AG10803 (cell line): ENCODE measurements at places on chromosomes 5 and 9.

DNA sequence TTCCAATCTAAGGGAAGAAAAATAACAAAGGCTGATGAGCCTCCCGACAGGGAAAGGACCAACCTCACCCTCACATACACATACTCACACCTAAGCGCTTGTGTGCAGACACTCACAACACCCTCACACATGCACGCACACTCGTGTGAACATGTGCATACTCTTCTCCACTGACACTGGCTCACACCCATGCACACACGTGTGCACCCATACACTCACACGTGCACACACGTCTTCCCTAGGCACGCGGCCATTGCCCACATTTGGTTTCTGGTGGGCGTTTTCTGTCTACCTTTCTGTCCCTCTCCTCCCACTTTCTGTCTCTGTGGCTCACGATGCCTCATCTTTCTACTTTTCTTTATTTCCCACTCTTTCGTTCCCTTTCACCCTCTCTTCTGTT, 169.7 kb upstream of the MVB12B start:
- DNase-seq: no peak

DNA sequence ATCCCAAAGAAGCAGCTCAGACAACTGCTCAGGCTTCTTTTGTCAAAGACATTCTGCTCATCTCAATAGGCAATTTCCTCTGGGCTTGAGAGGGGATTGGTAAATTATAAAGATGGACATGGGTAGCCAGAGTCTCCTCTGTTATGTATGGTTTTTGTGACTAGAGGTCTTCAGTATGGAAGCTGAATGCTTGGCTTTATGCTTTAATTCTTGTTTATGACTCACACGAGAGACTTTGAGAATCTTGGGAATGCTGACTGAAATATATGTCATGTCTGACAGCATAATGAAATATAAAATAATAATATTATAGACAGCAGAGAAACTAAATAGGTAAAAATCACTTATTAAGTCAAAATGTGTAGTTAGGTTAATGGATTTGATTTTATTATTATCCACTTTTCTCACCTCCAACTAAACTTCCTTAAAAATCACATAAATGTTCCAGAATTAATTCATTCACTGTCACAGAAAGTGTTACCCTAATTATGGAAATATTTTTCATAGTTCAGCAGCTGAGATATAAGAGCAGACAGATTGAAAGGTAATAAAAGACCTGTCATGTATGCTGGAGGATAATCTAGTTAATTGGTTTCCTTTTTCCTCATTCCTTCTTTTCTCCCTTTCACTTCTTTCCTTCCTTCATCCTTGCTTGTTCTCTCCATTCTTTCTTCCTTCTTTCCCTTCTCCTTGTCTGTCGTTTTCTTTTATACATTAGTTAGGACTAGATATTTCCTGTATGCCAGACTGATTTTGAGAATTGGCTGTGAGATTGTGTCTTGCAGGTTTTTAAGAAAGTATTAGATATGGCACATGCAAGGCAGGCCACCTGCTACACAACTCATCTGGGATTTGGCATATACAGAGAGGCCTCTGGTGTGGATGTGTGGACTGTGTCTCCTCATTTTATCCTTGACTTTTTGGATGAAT, 1866.1 kb upstream of the NUDT12 start:
- DNase-seq: no peak

- no peak for DNase-seq
Measured at GRCh38 chr9:72465593-72465984, 55.8 kb upstream of the TMC1 start.

GRCh38 chr9:81108821-81109220, 580.5 kb downstream of the TLE1 start:
- DNase-seq: no peak

DNA sequence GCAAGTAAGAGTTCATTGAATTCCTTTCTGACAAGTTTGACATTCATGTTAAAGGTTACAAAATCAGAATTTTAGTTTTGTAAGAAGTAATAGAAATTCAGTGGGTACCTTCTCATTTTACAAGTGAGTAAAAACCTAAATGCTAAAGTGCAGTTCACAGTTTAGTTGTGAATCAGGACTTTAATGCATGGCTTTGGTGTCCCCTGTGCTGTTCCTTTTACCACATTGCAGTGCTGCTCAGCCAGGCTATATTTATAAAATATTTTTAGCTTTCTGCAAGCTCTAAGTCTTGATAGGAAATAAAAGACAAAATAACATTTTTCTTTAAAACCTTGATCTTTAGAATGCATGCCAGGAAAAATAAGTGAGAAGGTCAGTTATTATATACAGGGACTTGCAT, 26.3 kb downstream of the PAM start:
- no peak for DNase-seq

DNA sequence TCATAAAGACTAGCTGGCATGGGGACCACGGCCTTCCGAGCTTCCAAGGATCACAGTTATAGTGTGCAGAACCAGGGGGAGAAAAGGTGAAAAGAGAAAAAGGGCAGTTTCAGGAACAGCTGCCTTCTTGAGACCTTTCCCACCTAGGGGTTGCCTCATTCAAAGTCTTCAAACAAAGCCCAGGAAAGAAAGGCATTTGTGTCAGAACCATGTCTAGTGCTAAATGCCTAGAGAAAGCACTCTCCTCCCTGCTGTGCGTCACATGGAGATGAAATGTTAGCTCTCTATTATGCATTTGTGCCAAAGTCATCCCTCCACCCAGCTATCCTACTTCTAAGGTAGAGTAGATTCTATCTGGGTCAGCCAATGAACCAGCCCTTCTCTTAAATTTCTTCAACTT, 1037.3 kb upstream of the WWC1 start:
- DNase-seq: no peak

DNA sequence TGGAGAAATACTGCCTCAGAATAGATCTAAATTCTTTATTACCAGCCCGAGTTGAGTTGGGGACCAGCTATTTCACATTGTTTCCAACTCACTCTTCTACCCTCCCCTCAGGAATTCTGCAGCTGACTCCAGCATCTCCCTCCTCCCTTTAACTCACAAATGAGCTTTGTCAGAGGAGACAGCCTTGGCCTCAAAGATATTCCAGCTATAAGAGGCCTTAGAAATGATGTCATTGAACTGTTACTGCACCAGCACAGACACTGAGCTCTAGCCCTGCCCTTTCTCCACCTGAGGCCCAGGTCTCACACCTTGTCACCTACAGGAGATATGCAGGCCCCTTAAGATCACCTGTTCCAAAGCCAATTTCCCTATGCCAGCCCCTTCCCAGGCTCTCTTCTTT, 78.4 kb upstream of the ATP10B start:
- DNase-seq: peak; percentile 3

- peak; percentile 17 for DNase-seq
Measured at GRCh38 chr9:78297672-78297961, 692 bp downstream of the PSAT1 start.

GRCh38 chr5:16144416-16144815, 35.2 kb downstream of the MARCHF11 start:
- no peak for DNase-seq

GRCh38 chr5:145551714-145552113, 283.4 kb downstream of the PRELID2 start:
- DNase-seq: no peak

DNA sequence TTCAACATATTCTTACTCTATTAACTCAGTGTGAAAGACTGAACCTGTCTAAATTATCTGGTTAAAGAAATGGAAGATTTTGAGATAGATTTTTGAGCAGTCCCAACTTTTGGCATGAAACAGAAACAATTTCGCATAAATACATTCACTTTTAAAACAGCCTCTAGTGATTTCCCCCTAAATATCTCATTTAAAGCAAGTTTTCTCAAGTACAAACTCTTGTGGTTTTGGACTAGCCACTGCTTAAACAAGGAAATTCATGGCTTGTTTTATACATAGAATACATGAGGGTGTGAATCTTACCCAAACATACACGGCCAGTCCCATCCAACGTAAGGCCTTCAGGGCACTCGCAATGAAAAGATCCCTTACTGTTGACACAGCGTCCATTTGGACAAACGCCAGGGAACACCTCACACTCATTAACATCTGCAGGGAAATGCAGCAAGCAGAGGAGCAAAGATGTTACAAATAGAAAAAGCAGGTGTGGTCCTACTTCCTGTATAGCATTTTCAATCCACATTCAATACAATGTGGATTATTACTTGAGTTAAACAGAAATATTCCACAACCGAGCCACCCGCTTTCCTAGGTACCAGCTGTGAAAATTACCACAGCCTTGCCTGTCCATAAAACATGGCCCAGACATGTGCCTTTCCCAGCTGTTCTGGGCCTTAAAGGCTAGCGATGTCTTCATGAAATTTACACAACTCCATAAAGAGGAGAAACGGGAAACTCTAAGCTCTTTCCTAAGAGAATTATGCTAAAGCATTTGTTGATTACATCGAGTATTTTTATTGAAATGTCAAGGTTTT, 188.8 kb downstream of the FBN2 start:
- DNase-seq: no peak

- no peak for DNase-seq
Measured at GRCh38 chr5:78787783-78788182, 139.2 kb upstream of the LHFPL2 start.

DNA sequence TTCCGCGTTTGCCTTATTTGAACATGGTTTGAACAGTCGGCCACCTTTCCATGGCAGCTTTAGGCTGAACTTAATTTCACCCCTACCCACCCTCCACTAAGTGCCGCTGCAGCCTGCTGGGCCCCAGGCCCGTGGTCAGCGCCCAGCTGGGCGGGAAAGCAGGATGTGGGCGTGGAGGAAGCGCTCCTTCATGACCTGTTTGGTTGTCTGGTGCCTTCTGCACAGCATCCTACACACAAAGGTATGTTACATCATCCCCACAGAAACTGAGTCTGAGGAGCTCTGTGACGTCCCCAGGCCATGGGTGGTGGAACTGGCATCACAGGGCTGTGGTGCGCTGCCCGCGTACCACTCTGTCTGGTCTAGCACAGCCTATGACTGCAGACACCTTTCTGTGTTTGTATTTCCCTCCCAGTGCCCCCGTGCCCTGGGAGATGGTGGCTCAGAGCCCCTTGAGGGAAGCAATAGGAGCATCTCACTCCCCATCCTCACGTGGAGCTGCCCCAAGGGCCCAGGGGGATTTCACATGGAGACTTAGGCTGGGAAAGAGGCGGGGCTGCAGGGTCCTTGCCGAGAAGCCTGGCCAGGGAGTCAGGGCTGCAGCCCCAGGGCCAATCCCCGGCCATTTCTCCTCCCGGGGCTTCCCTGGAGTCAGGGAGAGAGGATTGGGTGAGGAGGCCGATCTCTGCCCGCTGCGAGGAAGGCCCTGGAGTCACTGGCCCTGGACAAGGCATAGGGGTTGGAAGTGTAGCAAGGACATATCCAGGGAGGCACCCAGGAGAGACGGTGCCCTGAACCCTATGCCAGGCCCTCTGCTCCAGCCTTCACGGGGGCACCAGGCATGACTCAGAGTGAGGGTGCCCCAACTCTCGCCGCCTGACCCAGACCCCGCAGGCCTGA, 37.5 kb upstream of the SUSD3 start:
- DNase-seq: no peak

GRCh38 chr5:172903790-172904189, 55.4 kb upstream of the RPL26L1 start:
- peak; percentile 94 for DNase-seq

- no peak for DNase-seq
Measured at GRCh38 chr5:156798201-156798600, 51.9 kb upstream of the PPP1R2B start.

DNA sequence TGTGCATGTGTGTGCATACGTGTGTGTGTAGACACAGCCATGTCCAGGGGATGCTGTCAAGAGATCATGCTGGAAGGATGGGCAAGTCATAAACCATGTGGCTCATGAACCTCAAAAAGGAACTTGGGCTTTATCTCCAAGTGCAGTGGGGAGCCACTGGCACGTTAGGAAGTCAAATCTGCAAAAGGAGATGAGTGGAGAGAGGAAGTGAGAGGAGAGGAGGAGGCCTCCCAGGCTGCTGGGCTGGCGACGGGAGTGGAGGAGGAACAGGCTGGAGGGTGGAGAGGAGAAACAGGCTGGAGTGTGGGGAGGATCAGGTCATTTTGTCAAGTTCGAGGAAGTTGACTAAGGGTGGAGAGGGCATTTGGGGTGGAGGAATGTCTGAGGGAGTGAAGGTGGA, 29.2 kb upstream of the TIFAB start:
- DNase-seq: no peak

- peak; percentile 15 for DNase-seq
Measured at GRCh38 chr5:103340717-103341388, 82.3 kb downstream of the MACIR start.

DNA sequence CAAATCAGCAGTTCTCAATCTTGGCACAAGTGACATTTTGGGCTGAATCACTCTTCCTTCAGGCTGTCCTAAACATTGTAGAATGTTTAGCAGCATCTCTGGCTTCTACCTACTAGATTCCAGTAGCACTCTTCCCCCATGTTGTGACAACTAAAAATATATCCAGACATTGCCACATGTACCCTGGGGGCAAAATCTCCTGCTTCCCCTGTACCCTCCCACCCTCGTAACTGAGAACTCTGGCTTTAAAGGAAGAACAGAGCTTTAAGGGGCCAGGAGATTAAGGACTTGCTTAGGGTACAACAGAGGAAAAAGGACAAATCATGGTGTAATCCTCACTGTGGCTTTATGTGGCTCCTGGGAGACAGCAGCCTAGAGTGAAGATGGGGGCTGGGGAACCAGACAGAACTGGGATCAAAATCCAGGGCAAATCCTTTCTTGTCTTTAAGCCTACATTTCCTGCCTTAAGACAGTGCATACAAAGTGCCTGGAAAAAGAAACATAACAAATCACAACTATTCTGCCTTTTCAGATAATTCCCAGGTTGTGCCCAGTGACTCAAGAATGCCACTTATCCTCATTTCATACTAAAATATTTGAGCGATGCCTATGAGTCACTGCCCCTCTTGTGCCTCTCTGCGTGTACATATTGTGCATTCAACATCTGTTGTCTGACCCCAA, 109.3 kb downstream of the DAPK1 start:
- DNase-seq: peak; percentile 83

GRCh38 chr9:16690628-16691027, 179.8 kb downstream of the BNC2 start:
- no peak for DNase-seq

DNA sequence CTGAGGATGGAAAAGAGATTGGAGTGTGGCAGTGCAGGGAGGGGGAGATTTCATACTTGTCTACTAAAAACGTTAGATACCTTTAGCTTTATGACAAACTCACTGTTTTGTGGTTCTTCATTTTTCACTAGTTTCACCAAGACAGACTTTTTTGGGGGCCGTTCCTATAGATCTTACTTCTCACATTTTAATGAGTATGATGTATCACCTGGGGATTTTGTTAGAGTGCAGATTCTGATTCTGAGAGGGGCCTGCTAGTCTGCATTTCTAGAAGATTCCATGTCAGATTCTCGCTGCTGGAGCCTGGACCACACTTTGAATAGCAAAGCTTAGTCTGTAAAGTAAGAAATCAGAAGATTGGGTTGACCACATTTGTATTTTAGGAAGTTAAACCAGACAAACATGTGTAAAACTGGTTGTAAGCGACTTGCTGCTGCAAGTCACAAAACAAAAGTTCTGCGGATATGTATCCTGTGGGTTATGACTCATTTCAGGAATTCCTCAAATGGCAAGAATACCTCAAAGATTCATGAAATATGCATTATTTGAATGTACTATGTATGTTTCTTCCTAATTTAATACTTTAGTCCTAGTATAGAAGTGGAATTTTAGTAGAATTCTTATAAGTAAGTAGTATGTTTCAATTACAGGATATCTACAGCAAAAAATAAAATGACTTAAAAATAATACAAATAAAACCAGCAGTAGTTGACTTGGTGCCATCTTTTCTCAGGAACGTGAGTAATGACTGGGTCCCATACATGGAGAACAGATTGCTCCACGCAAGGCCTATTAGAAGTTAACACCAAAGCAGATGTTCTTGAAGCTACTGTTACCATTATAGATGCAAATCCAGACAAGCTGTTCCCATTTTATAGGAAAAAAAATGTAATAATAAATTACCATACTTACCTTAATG, 27.8 kb downstream of the NFIL3 start:
- DNase-seq: peak; percentile 91
